Skeletal muscle tissue (tissue), 5 donors: ENCODE measurements at places on chromosomes 12 and 14. TPM values are rescaled to one million over a fixed set of nuclear protein-coding genes. Genes with fewer than 3 reads are reported as not detected.

The ABHD12B gene
- total RNA-seq: not detected

The KIF26A gene
- 6.3 TPM for total RNA-seq

The KCNMB4 gene
- total RNA-seq: 6.3 TPM

The SERPINA5 gene
- 0.52 TPM for total RNA-seq

The SMAGP gene
- 2.1 TPM for total RNA-seq

The GPR135 gene
- 2.6 TPM for total RNA-seq

The RTL1 gene
- 9.4 TPM for total RNA-seq

The PLEKHD1 gene
- total RNA-seq: under 0.01 TPM

The TSPAN11 gene
- total RNA-seq: 7.3 TPM

The LRTM2 gene
- total RNA-seq: not detected

The NEUROD4 gene
- total RNA-seq: not detected

The DNAI7 gene
- total RNA-seq: 1.6 TPM

The BCL2L2 gene
- 11.0 TPM for total RNA-seq
